ENCODE measurements at places on chromosomes 5 and 9.

GRCh38 chr5:69011910-69012309, 81.9 kb upstream of the SLC30A5 start:
- DNase-seq, result no peak

- DNase-seq, result no peak
Measured at GRCh38 chr5:135337064-135337463, 62.0 kb downstream of the MACROH2A1 start.

DNA sequence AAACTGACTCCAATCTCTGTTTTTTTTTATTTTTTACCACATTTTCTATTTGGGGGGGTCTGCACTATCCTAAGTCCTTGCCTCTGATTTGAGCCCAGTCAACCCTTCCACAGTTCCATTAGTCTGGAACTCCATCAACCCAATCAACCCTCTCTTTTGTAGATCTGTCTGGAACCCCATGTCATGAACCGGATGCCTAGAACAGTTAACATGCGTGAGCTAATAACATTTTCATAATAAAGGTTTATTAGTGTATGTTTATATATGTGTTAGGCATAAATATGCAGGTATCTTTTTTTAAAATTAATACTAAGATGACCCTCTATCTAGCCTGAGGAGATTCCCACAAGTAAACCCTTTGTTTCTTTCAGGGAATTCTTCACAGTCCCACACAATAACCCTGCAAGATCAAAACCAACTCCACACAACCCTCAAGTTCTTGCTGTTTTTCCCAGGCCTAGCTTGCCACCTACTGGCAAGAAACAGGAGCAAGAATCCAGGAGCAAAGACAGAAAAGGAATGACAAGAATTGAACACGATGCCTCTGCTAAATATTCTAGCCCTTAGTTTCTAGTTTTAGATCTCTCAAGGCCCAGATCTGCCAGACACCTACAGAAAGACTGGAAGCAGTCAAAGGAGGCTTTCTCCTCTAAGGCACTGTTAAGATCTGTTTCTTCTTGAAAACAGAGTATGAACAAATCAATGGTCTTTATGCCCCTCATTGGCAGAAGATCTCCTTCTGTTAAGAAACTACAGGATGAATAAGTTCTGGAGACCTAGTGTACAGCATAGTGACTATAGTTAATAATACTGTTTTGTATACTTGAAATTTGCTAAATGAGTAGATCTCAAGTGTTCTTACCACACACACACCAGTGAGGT, 100.4 kb downstream of the TRIM36 start:
- DNase-seq, result no peak

DNA sequence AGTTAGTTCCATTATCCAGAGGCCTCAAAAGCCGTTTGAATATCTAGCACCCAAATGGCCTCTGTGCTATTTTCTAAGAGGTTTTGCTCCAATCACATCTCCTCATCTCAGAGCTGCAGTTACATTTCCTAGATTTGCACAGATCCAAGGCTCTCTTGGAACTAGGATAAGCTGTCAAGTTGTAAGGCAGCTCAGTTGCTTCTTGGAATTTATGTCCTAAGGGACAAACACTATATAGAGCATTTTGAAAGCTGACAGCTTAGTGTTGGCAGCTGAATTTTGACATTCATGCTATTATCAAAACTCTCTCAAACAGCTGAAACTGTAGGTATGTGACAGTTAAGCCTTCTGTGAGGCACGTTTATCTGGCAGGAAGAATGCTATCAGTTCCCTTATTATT, 97.0 kb downstream of the MACIR start:
- no peak for DNase-seq

DNA sequence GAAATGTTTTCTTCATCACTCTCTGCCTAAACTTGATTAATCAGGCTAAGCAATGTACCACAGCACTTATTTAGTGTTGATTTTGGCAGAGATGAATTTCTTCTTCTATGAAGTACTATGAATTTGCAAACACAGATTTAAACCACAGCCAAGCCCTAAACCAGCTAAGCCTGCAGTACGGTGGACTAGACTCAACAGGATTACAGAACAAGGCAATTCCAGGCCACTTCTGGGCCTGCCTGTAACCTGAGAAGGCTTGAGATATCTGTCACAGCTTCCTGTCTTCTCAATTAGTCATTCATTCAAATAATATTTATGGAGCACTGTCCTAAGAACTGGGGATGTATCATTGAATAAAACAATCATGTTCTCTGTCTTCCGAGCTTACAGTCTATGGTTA, 32.4 kb upstream of the CAST start:
- DNase-seq, result no peak

DNA sequence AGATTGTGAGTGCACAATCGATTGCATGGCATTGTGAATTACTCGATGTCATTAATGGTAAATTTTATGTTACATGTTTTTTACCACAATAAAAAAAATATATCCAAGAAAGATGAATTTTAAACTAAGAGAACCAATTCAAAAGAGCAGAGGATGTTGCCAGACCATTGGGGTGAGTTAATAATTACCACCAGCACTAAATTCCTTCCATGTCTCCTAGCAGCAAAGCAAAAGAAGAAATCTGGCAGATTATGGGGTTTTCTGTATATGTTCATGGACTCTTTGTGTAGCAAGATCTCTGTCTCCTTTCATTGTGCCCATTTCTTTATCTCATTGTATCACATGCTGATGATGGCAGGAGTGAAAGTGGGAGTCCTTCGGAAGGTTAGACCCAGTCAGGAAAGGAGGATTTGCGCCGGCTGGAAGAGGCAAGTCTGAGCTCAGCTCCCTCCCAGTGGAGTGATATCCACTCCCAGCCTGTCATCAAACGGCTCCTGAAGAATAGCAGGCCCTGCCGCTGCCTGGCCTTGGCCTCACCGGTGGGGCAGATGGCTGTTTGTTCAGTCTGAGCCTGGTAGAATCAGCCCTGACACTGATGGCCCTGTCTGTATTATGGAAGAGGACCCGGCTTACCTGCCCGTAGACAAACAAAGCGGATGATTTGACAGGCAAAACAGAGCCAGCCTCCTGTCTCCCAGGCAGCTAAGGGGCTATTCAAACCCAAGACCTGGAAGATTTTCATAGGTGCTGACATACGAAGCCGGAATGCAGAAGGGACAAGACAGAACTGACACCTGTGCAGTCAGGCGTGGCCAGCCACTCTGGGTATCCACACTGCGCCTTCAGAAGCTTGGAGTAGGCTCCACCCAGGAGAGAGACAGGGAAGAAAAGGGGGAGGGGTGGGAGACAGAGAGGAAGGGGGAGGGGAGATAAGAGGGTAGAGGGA, 21.9 kb upstream of the FOXE1 start:
- no peak for DNase-seq

DNA sequence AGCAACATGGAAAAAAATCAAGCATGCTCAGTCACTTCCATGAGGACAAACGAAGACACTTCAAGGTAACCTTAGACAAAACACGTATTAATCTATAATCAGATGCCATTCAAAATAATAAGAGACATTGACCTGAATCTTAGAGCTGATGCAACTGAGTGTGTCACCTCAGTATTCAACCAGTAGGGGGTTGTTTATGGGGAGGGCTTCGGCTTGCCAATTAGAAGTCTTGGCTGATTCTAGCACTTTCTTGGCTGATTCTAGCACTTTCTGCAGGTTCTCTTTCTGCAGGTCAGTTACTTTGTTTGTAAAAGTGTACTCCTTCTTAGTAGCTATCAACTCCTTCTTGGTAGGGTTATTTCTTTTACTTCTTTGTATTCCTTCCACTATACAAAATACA, 317.6 kb downstream of the ENC1 start:
- no peak for DNase-seq

DNA sequence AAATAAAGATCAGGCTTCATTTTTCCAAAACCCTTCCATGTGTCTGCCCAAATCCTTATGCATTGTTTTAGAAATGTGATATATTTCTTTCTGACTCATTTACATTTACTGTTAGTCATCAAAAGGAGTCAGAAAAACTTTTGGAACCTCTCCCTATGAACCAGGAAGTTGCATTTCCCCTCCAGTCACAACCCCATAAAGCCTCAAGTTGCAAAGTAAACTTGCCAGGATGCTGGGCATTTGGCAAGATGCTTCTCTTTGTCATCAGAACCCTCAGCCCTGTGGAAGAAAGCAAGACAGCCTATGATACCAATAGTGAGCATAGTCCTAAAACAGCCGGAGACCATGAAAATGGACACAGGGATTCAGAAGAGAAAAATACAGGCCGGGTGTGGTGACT, 84.2 kb downstream of the MUSK start:
- no peak for DNase-seq

DNA sequence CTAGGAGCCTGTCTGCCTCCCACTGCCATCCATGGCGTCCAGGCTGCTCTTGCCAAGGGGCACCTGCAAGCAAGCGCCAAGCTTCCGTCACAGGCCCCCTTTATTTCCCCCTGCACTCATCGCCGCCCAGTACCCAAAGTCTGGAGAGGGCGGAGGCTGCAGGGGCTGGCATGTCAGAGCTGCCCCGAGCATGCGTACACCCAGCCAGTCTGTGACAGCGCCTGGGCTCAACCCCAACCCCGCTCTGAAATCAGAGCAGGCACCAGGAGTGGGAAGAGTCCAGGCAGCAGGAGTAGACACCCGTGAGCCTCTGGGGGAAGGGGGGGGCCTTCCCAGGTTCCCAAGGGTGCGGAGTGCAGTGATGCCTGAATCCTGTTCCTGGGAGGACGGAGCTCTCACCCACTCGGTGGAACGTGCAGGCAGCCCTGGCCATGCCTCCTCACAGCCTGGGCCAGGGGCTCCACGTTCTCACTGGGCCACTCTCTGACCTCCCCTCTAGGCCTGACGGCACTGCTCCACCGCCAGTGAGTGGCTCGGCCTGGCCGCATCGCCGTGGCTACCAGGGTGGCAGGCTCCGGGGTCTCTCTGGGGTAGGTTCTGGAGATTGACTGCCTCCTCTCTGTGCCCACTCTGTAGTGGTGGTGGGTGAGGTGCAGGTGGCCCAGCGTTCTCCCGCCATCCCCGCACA, 469.0 kb downstream of the CDH9 start:
- DNase-seq, result no peak

Data from stimulated activated CD8-positive, alpha-beta memory T cell treated with anti-CD3 and anti-CD28 coated beads, Interleukin-7, amount 100 ng/mL, for 24 hours (primary cell).